ENCODE measurements at places on chromosomes 12 and 14. TPM values are rescaled to one million over a fixed set of nuclear protein-coding genes. Genes with fewer than 3 reads are reported as not detected.

DNA sequence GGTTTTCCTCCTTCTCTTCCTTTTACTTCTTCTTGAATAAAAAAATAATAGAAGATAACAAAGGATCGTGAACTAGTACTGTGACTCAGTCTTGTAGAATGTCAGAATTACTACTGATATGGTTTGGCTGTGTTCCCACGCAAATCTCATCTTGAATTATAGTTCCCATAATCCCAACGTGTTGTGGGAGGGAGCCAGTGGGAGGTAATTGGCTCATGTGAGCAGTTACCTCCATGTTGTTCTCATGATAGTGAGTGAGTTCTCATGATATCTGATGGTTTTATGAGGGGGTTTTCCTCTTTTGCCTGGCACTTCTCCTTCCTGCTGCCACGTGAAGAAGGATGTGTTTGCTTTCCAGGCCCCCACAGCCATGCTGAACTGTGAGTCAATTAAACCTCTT is 549.6 kb downstream of the DIO2 start:
- no peaks in the 10 kb centered on the region for H3K27me3 ChIP-seq
- peaks cover 7% of the 10 kb centered on the region for H3K36me3 ChIP-seq
- H3K4me3 ChIP-seq: no peak overlapping the region
- no peak overlapping the region for H3K27ac ChIP-seq
- no peaks in the 10 kb centered on the region for H3K4me1 ChIP-seq

DNA sequence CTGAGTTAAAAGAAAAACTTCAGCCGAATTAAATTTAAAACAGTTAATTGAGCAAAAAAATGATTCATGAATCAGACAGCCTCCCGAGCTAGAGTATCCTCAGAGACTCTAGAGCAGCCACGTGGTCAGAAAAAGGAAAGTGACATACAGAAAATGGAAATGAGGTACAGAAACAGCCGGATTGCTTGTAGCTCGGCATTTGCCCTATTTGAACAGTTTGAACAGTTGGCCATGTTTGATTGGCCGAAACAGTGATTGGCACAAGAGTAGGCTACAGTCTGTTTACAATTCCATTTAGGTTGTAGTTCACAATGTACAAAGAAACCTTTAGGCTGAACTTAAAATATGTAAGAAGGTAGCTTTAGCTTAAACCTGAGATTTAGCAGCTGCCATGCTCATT is 12.9 kb upstream of the OXA1L start:
- H3K27me3 ChIP-seq: no peaks in the 10 kb centered on the region
- H3K36me3 ChIP-seq: no peaks in the 10 kb centered on the region
- H3K4me3 ChIP-seq: no peak overlapping the region
- no peaks in the 10 kb centered on the region for H3K4me1 ChIP-seq
- no peak overlapping the region for H3K27ac ChIP-seq

DNA sequence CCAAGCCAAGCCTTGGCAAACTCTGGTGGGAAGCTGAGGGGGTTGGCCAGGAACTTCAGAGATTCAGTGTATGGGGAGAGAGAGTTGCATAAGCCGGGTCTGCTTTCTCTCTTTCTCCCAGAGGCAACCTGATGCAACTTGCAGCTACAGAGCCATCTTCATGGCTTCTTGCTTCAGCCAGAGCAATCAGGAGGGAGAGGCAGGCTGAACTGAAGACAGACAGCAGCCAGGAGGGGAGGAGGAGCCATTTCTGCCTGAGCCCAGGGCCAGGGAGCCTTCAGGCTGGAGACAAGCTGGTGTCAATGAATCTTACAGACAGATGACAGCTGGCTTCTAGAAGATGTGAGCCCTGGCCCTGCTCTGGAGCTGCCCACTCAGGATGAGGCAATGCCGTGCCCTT is 18.7 kb downstream of the NPC2 start:
- no peaks in the 10 kb centered on the region for H3K4me1 ChIP-seq
- no peak for DNase-seq
- peaks cover 54% of the 10 kb centered on the region for H3K36me3 ChIP-seq
- no peaks in the 10 kb centered on the region for H3K27me3 ChIP-seq

Gene WNT1
- total RNA-seq: not detected

- no peak for DNase-seq
- no peak overlapping the region for H3K4me3 ChIP-seq
- H3K27me3 ChIP-seq: no peaks in the 10 kb centered on the region
- no peak overlapping the region for H3K27ac ChIP-seq
Measured at GRCh38 chr12:115988212-115988611, 289.3 kb downstream of the MED13L start.

- no peaks in the 10 kb centered on the region for H3K27me3 ChIP-seq
- H3K4me1 ChIP-seq: peaks cover 39% of the 10 kb centered on the region
- H3K36me3 ChIP-seq: no peaks in the 10 kb centered on the region
Measured at GRCh38 chr14:32426586-32427388, 97.7 kb downstream of the AKAP6 start.

DNA sequence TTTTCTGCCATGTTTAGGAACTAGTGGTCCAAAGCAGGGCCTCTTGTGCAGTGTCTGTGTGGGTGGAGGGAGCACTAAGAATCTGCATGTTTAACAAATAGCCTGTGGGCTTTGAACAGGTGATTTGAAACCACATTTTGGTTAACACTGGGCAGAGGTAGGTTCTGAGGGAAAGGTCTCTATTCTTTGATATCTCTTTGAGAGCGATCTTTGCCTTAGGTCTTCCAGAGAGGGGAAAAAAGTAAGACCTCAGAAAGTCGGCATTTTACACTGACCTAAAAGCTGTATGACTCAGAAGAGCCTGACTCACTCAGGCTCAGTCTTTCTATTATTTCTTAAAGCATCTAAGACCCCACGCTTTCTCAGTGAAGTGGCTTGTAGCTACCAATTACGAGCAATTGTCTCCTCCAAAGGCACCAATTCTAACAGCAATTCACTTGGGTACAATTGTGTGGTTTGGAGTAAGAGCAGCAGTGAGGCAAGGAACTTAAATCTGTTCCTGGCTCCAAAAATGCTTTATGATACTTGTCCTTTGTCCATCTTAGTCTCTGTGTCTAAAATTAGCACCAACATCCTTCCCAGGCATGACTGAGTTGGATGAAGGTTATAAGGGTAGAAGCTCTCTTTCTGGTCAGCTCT is 8.8 kb downstream of the EIF2B2 start:
- H3K36me3 ChIP-seq: peaks cover 93% of the 10 kb centered on the region
- no peaks in the 10 kb centered on the region for H3K27me3 ChIP-seq
- H3K27ac ChIP-seq: peak overlapping the region; percentile 23
- no peak overlapping the region for H3K4me3 ChIP-seq
- DNase-seq: no peak

DNA sequence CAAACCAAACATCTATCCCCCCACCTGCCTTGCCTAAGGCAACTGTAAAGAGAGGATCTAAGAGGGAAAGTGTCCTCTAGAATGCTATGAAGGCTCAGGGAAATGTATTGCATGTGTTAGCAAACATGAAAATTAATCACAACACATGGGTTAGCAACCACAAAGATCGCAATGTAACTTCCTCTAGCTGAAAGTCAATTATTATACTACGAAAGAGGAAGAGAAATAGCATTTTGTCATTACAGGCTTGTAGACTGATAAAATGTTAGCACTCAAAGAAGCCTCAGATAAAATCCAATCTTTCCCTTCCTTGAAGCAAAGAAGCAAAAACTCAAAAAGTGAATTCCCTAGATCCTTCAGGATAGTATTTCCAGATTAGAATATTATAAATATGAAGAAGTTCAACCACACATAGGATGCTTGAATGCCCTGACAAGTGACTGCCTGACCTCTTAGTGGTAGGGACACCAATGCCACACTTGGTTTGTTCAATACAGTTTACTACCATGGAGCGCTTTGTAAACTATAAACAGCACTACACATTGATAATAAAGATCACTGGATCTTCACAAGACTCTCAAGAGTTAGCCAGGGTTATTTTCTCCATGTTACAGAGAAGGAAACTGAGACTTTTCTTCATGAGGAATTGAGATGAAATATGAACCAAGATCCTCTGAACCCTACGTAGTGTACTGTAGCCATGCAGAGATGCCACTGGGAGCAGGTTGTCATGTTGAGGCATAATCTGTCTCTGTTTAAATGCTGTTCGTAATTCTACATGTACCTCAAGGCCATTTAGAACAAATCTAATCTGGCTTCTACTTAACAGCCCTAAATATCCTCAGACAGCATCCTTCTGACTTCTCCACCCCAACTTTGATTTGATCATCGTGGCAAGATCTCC is 100.7 kb downstream of the ITPR2 start:
- no peaks in the 10 kb centered on the region for H3K4me1 ChIP-seq
- H3K27me3 ChIP-seq: no peaks in the 10 kb centered on the region
- H3K4me3 ChIP-seq: no peak overlapping the region
- no peaks in the 10 kb centered on the region for H3K36me3 ChIP-seq
- peak overlapping the region; percentile 7 for H3K27ac ChIP-seq

DNA sequence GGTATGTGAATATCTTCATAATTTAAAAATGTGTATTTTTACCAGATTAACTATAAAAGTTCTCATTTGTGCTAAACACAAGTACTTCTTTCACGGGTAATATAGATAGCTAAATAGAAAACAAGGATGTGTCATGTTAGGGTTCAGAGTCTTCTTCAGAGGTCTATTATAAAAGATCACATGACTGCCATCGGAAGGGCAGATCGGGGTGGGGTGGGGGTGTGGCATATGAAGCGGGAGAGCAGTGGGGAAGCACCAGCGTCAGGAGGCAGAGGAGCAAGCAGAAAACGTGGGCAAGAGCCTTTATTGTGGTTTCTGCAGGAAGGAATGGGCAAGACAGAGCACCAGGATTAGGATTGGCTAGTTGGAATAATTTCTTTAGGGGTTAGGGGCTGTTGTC is 63.7 kb upstream of the DNM1L start:
- H3K4me3 ChIP-seq: no peak overlapping the region
- H3K27me3 ChIP-seq: no peaks in the 10 kb centered on the region
- no peaks in the 10 kb centered on the region for H3K4me1 ChIP-seq
- H3K27ac ChIP-seq: no peak overlapping the region
- peaks cover 27% of the 10 kb centered on the region for H3K36me3 ChIP-seq

GRCh38 chr12:115404761-115405470 is 720.9 kb upstream of the TBX3 start:
- no peak overlapping the region for H3K27ac ChIP-seq
- peaks cover 9% of the 10 kb centered on the region for H3K4me1 ChIP-seq
- no peak overlapping the region for H3K4me3 ChIP-seq
- no peaks in the 10 kb centered on the region for H3K27me3 ChIP-seq
- no peaks in the 10 kb centered on the region for H3K36me3 ChIP-seq

Gene COCH
- total RNA-seq: 0.71 TPM

DNA sequence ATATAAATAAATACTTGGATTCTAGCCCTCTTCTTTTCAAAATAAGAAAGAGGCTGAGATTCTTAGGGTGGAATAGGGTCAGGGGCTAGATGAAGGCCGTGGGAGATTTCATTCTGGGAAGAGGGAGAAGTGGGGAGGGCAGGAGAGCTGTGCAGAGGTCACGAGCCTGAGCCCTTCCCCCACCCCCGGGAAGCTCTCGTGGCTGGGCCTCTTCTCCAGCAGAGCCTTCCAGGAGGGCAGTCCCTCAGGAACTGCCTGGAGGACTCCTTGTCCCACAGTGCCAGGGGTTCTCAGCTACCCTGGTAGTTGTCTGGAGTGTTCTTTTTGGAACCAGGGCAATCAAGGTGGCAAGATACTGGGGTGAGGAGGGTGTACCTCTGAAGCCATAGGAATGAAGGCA is 94.0 kb downstream of the ESR2 start:
- H3K4me1 ChIP-seq: no peaks in the 10 kb centered on the region
- H3K4me3 ChIP-seq: no peak overlapping the region
- no peaks in the 10 kb centered on the region for H3K27me3 ChIP-seq
- H3K27ac ChIP-seq: no peak overlapping the region
- no peak for DNase-seq

Gene PRR4
- total RNA-seq: 0.68 TPM

Gene CDKN3
- 1.1 TPM for total RNA-seq

Gene RHOF
- total RNA-seq: 15.0 TPM

- H3K36me3 ChIP-seq: peaks cover 44% of the 10 kb centered on the region
- H3K4me3 ChIP-seq: no peak overlapping the region
- H3K27me3 ChIP-seq: no peaks in the 10 kb centered on the region
- DNase-seq: no peak
Measured at GRCh38 chr12:120771097-120771496, 45.5 kb downstream of the ACADS start.

Gene LHX5
- not detected for total RNA-seq

- H3K27me3 ChIP-seq: no peaks in the 10 kb centered on the region
- DNase-seq: peak; percentile 82
- H3K4me3 ChIP-seq: no peak overlapping the region
- H3K27ac ChIP-seq: no peak overlapping the region
- H3K4me1 ChIP-seq: peaks cover 8% of the 10 kb centered on the region
- no peaks in the 10 kb centered on the region for H3K36me3 ChIP-seq
Measured at GRCh38 chr12:5003025-5003666, 40.5 kb upstream of the KCNA5 start.

DNA sequence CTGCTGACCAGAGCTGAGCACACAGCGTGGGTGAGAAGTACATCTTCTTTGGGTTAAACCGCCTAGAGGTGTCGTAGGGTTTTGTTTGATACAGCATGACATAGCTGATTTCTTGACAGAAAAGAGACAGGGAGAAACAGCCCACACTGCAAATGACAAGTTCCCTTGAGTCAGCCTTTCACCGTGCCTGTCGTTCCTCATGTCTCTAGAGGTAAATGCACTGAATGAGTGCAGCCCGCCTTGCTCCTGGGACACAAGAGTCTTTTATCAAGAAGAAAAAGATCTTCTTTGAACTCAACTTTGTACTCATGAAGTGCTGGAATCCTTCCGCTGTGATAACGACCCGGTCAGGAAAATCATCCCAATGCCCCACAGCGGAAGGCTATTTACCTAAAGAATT is 77.6 kb downstream of the TMEM132D start:
- H3K36me3 ChIP-seq: no peaks in the 10 kb centered on the region
- no peak for DNase-seq
- no peaks in the 10 kb centered on the region for H3K27me3 ChIP-seq
- no peak overlapping the region for H3K27ac ChIP-seq
- no peak overlapping the region for H3K4me3 ChIP-seq
- H3K4me1 ChIP-seq: no peaks in the 10 kb centered on the region

DNA sequence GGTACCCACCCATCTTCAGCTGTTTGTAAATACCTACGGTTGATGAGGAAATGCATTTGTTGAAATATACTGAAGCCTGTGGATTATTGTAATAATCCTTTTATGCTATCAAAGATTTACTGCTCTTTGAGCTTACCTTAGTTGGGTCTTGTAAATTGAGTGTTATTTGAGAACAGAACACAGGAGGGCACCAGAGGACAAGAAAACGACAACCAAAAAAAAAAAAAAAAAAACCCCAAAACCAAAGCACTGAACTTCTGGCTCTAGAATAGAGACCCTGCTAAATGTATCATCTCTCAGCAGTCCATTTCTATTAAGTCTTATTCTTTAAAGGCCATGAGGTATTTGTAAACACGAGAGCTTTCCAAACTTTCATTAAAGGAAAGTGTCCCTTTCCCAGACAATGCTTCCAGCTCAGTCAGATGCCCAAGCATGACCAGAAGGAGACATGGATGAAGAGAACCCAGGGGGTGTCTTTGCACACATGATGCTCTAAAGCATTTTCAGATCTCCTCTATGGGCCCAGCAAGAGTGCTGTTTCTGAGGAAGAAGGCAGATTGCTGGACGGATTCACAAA is 763.9 kb downstream of the NRXN3 start:
- no peaks in the 10 kb centered on the region for H3K36me3 ChIP-seq
- H3K27ac ChIP-seq: no peak overlapping the region
- no peaks in the 10 kb centered on the region for H3K4me1 ChIP-seq
- no peaks in the 10 kb centered on the region for H3K27me3 ChIP-seq

- no peaks in the 10 kb centered on the region for H3K36me3 ChIP-seq
- no peak overlapping the region for H3K27ac ChIP-seq
- no peak overlapping the region for H3K4me3 ChIP-seq
- DNase-seq: no peak
Measured at GRCh38 chr14:65290830-65291229, 121.7 kb upstream of the FUT8 start.

Gene SVOP
- total RNA-seq: 0.49 TPM

- no peaks in the 10 kb centered on the region for H3K27me3 ChIP-seq
- H3K4me1 ChIP-seq: peaks cover 12% of the 10 kb centered on the region
- no peak overlapping the region for H3K27ac ChIP-seq
Measured at GRCh38 chr12:22755629-22756028, 130.7 kb downstream of the ETNK1 start.

Measured in sigmoid colon (tissue), 7 donors.